ENCODE measurements at places on chromosomes 6 and 20. TPM values are rescaled to one million over a fixed set of nuclear protein-coding genes. Genes with fewer than 3 reads are reported as not detected.

The KIF25 gene
- 0.82 TPM for total RNA-seq

The DAAM2 gene
- total RNA-seq, result 41.3 TPM

The ULBP1 gene
- 2.8 TPM for total RNA-seq

The PPARD gene
- total RNA-seq, result 21.2 TPM

Measured in prostate gland (tissue), 2 donors.